Frontal cortex (tissue), 4 donors: ENCODE measurements at places on chromosomes 11 and 22. TPM values are rescaled to one million over a fixed set of nuclear protein-coding genes. Genes with fewer than 3 reads are reported as not detected.

DNA sequence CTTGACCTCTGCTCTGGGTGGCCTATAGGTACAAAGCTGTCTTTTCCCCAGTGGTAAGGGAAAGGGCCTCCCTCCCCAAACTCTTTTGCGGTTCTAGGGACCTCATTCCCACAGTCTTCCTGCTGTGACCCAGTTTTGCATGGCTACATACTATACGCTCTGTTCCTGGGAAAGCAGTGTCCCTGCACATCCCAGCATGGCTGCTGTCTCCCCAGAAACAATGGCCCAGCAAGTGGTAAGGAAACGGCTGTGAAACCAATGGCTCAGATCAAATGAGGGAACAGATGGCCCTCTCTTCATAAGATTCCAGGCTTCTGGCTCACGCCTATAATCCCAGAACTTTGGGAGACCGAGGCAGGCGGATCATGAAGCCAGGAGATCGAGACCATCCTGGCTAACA lies 41.1 kb downstream of the RPL27A start:
- DNase-seq = no peak

Gene TCN1
- total RNA-seq = not detected

Gene JHY
- 10.6 TPM for total RNA-seq

- no peak for DNase-seq
These were observed 14.7 kb downstream of the SCUBE2 start for GRCh38 chr11:9076661-9077060.

Gene TRIM6
- 0.41 TPM for total RNA-seq

- no peak for DNase-seq
These were observed 328.2 kb downstream of the TTC28 start for GRCh38 chr22:28351476-28351875.

Gene PKNOX2
- 4.9 TPM for total RNA-seq

- DNase-seq = no peak
These were observed 13.5 kb downstream of the PVALB start for GRCh38 chr22:36803358-36803757.

Gene GDPD4
- total RNA-seq = not detected

DNA sequence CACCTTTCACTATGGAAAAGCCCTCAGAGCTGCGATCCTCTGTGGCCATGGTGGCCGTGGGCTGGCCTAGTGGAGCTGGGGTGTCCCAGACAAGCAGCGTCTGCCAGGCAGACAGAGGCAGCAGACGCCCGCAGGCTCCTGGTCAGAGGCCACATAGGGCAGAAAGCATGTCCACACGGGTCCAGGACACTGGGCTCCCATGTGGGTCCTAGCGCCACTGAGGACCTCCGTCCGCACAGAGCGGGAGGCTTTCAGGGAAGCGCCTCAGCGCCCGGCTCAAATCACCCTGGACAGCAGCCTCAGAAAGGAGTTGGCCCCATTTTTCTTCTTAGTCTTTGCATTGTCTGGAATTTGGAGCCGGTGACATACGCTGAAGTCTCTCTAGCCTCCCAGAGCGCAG lies 389.7 kb downstream of the BRD1 start:
- no peak for DNase-seq

Gene PTGDR2
- 1.6 TPM for total RNA-seq
